RWPE2 (cell line): ENCODE measurements at places on chromosomes 13 and 19.

GRCh38 chr13:106344342-106344741 lies 191.1 kb downstream of the EFNB2 start:
- no peak for DNase-seq

GRCh38 chr13:75327135-75327510 lies 154.8 kb downstream of the TBC1D4 start:
- no peak for DNase-seq

DNA sequence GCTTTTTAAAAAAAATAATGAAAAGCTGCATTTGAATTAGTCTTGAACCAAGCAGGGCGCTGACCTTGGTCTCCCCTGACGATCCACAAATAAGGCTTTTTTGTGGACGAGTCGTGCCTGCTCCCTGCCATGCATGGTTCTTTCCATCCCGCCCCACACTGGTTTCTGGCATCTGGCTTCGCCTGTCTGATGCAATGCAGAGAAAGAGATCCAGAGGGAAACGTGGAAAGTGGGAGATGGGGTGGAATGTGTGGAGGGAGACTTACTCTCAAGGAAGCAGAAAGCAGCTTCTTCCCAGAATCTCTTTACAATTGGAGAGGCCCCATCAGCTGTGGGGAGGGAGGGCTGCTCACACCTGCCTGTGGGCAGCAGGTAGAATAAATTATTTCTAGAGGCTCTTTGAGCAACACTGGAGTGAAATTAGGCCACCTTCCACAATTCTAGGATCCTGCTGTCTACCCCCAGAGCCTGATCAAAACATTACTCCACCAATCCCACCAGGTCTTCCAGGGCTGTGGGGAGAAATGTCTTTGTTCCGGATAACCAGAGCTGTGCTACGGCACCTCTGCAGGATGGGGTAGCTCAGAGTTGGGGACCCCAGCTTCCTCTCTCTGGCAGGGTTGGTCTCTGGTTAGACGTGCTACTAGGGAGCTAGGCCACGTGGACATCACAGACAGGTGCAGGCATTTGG lies 183.5 kb downstream of the UQCRFS1 start:
- DNase-seq = no peak

- no peak for DNase-seq
Observed at GRCh38 chr13:24192811-24193162, 32.3 kb downstream of the SPATA13 start.

DNA sequence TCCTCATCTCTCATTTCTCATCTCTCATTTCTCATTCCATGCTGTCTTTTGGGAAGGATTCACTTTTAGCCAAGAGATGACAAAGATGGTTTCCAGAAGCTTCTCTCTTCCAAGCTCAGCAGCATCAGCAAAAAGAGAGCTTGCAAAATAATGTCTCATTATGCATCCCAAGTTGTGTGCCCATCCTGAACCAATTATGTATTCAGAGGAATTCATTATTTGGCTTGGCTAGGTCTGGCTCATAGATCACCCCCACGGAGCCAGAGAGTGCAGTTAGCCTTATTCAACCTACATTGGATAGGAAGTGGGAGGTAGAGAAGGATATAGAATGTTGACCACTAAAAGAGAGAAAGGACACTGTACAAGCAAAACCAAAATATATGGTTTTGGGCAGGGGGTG lies 5.4 kb upstream of the OLFM2 start:
- DNase-seq = no peak

GRCh38 chr13:79723519-79724024 lies 242.6 kb downstream of the NDFIP2 start:
- no peak for DNase-seq

GRCh38 chr19:7792281-7792680 lies 29.2 kb downstream of the CLEC4M start:
- DNase-seq = no peak

- DNase-seq = no peak
Observed at GRCh38 chr13:85601526-85601925, 197.7 kb downstream of the SLITRK6 start.

DNA sequence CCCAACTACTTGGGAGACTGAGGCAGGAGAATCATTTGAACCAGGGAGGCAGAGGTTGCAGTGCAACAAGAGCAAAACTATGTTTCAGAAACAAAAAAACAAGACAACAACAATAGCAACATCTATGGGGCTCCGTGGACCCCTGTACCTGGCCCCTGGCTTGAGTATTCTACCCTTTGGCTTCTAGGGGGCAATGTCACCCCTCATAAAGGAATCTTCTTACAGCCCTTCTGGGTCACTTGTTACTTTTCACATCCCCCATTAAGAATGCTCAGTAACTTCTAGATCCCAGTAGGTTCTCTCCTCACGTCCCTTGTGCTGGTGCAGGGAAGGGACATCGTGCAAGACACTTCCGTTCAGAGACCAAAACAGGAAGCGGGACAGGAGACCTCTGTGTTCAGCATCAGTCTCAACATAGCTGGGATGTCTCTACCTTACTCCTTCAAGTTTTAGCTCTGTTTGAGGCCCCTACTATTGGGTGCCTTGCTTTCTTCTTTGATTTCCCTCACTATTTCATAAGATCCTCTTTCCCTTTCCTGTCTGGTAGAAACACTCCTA lies 218.1 kb upstream of the ARGLU1 start:
- DNase-seq = no peak

DNA sequence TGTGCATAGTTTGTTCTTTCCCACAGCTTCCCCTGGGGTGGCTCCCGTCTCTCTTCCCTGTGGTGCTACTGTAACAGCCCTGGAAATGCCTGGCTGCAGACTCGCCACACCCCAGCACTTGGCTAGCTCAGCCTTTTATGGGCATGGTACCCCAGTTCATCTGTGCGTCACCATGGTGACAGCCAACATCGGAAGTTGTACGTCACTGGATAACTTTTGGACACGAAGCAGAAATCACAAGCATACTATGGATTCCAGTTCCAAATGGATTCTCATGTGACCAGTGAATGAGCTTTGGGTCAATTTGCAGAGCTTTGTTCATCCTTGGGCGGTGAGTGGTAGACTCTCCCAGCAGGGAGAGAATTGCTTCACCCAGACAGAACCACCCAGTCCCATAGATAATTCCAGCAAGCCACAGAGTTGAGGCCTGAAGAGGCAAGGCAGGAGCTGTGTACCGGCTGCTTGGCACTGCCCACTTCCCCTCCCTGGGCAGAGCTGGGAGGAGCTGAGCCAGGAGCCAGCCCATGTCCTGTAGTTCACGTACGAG lies 54.4 kb downstream of the COL4A2 start:
- DNase-seq = no peak

DNA sequence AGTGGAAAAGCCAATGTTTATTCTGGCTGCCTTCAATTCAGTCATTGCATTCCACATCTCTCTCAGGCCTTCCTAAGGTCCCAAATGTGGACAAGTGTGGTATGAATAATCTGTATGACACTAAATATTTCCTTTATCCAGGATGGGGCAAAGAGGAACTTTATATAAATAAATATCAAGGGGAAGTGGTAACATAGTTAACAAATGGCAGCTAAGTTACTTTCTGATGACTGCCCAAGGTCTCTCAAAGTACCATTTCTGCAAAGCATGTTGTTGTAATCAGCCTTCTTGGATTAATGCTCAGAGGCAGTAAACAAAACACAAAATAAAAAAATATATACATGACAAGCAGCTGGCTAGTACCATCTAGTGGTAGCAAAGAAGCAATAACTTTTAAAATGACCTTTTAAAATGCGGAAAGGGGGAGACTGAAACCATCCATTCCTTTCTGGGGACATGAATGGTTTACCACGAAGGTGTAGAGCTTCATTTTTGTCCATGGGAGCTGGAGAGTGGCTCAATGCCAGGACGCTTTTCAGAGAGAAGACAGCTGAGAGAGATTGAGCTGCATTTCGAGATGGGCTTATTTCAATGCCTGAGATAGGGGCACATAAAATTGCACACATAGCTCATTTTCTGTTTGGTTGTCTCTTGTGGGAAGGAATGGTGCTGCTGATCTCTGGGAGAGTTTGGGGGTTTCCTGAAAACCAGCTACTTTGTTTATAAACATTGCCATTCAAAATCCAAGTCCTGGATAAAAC lies 259.2 kb downstream of the RFC3 start:
- DNase-seq = no peak

DNA sequence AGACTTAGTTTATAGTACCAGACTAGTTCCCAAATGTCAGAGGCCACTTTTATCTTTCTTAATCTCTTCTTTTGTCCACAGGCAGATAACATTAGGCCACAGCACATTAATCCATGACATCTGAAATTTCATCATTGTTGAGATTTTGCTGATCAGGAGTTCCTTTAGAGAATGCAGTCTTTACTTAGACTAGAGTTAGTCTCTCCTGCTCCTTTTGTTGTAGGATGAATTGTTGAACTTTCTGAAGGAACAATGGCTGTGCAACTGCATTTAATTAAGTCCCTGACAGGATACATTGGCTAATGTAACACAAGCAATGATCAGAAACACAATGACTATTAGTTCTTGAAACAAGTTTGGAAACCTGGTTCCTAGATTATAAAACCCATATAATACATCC lies 266.3 kb downstream of the PCDH20 start:
- DNase-seq = no peak

GRCh38 chr13:98456413-98456845 lies 120.5 kb downstream of the STK24 start:
- peak; percentile 30 for DNase-seq

DNA sequence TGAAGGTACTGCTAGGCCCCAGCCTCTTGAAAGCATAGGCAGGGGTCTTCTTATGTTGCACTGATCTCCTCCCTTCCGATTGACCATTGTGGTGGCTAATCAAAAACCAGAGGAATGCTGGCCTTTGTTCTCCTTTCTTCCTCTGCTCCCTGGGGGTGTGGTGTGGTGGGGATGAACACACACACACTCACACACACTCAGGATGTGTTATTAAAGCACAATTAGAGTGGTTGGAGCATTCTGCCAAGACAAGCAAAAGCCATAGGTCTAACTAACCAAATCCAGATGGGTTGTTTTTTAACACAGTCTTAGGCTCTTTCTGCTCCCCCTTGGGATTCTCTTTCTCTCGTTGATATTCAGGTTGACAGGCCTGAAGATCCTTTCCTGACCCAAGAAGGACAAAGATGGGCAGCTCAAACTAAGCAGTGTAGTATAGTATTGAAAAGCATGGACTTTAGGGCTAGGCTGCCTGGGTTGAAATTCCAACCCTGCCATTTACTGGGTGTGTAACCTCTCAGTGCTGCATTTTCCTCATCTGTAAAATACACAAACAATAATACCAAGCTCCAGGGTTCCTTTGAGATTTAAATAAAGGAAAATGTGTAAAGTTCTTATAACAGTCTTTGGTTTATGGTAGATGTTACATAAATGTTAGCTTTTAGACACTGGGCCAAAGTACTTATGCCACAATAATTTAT lies 25.5 kb upstream of the DGKH start:
- no peak for DNase-seq

DNA sequence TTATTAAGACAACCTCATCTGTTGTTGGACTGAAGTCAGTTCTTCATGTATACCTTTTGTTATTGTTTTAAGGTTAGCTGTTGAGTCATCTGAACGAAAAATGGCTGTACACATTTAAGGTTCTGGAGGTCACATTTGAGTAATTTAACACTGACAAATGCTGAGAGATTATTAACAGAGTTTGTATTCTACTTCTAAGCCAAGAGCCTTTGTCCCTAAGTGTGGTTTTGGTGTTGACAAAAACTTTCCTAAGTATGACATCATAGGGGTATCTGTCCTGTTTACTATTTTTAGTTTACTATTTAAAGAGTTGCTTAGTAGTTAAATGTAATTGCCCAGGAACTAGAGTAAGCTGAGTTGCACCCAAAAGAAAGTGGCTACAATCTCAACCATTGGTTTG lies 71.9 kb downstream of the CDK8 start:
- no peak for DNase-seq

DNA sequence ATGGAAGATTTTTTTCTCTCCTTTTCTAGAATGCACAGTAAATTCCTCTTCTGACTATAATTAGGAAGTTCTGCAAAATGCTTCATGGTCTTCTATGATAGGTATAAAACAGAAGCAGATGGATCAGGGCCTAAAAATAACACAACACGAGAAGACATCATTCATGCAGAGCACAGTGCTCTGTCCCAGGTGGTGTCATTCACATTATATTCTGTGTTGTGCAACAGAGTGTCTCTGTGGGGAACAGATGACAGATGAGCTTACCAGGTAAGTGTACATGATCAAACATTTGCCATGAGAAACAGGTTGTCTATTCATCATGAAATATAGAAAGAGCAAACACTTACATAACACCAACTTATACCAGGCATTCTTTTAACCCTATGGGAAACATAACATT lies 288.3 kb downstream of the KCTD12 start:
- DNase-seq = no peak

DNA sequence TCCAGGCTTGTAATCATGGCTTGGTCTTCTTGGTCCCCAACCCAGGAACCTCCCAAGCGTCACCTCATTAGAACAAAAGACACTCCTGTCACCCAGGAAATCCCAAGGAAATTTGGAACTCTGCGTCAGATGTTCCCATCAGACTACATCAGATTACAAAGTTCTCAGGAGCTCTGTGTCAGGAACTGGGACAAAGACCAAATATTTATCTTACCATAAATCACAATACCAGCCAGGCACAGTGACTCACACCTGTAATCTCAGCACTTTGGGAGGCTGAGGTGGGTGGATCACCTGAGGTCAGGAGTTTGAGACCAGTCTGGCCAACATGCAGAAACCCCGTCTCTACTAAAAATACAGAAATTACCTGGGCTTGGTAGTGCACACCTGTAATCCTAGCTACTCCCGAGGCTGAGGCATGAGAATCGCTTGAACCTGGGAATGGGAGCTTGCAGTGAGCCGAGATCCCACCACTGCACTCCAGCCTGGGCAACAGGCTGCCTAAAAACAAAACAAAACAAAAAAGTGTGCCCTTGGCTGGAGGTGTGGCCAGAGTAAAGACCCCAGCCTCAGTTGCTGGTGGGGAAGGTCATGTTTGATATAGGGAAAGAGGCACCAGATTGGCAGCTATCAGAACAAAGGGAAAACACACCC lies 16.7 kb upstream of the CCDC124 start:
- no peak for DNase-seq

GRCh38 chr19:46069806-46070341 lies 29.1 kb upstream of the IGFL4 start:
- DNase-seq = no peak

- DNase-seq = no peak
Observed at GRCh38 chr19:28351761-28352160, 861.2 kb downstream of the UQCRFS1 start.
